ENCODE measurements at places on chromosomes 3 and 15.

- no peak for DNase-seq
These were observed 27.7 kb downstream of the GRIP2 start for GRCh38 chr3:14512281-14512941.

DNA sequence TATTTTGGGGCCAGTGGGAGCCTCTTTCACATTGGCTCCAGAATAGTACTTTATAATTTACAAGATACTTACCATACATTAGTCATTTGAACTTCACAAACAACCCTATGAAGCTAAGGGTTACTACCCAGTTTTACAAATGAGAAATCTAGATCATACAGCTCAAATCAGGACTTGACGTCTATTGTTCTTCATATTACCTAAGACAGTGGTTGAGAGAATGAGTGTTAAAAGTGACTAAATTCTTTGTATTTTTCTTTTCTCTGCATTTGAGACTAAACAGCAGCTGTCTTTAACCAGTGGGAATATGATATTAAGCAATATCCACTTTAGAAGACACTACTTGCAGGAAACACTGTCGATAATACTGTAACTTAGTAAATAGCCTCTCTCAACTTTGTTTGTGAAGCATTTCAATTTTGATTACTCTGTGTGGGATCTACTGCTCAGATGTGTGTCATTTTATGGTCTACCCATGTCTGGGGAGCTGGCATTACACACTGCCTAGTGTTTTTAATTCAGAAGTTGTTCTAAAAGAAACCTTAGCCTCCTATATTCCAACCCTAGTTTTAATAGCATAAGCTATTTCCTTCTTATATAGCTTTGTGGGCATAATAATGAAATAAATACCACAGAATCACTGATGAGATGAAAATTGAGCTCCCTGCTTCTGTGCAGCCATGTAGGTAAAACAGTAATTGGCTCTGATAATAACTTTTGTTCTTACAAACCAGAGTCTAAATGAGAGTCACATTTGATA is 45.9 kb downstream of the IQCH start:
- no peak for DNase-seq

DNA sequence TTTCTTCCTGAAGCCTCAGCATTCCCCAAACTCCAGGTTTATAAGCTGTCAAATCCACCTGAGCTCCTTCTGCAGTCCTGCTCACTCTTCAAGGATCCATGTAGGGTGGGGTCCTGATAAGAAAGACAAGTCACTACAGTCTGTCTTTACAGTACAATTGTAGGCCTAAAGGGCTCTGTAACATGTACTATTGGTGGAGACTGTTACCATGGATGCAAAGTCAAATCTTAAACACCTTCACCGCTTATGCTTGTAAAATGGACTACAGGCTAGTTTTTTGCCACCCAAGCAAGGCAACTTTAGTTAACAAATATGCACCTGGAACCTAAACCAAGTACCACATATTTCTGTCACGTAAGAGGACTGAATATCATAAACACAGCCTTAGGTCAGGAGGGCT is 44.7 kb downstream of the CBLB start:
- no peak for DNase-seq

DNA sequence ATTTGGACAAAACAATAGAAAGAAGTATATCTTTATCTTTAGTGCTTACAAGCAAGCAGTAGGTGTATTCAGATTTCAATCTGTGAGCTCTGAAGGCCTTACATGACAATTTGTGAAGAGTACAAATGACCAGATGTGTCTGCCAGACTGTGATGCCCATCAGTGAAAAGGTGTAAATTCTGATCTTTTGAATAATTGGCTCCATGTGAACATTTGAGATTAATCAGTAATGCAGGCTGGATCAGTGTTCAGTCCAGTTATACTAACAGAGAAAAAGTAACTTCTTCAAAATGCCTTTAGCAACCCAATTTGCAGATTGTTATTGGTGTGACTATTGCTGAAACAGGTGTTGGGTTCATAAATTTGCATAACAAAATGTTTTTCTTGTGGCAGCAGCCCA is 5.2 kb downstream of the IQCH start:
- DNase-seq = no peak

DNA sequence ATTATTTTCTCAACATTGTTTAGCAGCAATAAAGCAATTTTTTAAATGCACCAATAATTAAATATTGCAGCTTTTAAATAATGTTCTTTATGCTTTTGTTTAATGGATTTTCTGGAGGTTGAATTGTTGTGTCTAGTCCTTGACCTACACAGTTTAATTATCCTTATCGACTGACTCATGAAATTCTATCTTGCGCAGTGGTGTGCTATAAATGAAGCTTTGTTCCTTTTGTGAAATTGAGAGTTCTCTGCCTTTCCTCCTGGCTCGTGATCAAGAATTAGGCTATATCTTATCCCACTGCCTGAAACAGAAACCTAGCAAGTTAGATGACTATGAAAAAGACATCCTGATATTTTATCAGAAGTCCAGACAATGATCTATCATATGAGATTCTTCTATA is 37.0 kb upstream of the PIK3R4 start:
- no peak for DNase-seq

GRCh38 chr3:42376344-42376798 is 34.0 kb downstream of the LYZL4 start:
- DNase-seq = no peak

GRCh38 chr3:186871403-186871924 is 29.0 kb downstream of the ADIPOQ start:
- no peak for DNase-seq

DNA sequence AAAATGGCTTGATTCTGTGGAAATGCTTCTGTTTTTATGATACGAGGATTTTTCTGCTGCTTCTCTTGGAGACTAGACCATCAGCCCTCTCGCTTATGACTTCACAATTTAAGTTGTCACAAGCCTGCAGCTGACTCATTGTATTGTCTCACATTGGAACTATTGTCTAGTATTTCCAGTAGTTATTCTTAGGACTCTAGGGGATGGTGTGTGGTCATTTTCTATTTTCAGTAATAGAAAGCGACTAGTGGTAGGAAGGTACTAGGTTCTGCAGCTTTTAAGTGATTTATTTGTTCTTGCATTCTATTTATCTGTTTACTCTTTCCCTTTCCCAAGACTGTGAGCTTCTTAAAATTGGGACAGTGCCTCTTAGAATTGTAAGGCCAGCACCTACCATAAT is 66.3 kb upstream of the CRTC3 start:
- no peak for DNase-seq

- no peak for DNase-seq
These were observed 41.6 kb upstream of the CLSTN2 start for GRCh38 chr3:139893267-139893962.

DNA sequence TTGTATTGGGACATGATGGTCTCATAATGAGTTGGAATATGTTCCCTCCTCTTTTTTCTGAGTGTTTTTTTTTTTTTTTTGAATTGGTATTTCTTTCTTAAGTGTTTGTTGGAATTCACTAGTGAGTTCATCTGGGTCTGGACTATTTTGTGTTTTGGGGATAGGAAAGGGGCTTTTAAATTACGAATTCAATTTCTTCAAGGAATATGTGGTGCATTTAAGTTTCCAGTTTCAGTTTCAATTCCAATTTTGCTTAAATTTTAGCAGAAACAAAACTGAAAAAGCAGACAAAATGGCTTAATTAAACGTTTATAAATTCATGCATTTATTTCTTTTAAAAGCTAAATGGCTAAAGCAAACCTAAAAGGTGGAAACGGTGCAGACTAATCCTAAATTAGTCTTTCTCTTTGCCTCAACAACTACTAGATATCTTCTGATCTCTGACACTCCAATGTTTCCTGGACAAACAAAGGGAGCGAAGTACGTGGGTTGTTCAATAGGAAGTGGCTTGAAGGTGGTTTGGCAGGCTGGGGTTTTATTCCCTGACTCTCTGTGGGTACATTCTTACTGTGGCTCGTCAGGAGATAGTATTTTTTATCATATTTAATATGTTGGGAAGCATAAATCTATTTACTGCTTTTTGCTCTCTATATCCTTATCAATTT is 50.0 kb upstream of the CORO2B start:
- DNase-seq = no peak

DNA sequence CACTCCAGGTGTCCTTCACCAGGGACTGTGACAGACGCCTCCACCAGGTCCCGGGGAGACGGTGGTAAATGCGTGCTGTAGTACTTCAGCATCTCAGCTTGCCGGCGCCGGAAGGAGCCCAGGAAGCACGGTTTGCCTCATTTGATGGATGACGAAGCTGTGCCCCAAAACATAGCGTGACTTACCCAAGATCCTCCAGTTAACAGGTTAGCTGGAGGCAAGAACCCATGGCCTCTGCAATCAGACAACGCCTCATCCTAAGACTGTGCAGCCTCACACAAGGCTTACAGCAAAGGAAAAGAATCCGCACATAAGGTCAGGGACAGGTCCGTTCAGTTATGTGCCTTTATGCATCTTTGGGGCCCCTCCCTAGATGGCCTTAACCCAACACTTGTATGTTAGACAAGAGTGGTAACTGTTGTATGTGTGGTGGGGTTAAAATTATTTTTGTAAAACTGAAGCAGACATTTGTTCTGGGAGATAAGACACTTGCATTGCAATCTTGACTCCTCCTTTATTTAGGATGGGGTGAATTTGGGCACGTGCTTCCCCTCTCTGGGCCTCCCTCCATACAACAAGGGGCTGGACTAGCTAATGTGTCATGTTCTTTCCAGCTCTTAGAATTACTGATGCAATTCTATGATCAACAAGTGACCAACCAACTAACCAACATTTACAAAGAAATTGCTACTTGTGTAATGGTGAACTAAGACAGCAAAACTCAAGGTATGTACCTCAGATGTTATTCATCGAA is 39.4 kb downstream of the VGLL4 start:
- no peak for DNase-seq

DNA sequence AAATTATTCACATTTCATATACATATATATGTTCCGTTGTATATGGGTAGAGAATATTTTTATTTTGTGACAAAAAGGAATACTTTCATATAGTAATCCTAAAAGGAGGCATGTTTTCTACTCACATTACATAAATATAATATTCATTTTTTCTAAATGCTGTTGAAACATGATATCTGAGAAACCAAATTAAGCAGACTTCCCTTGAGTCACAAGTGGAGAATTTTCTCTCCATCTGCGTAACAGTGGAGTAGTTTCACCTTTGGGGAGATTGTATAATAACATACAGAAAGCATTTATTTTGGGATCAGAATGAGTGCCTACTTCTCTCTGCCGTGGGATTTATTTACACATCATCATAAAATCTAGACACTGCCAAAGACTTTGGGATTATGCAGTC is 849.8 kb downstream of the NSUN3 start:
- no peak for DNase-seq

DNA sequence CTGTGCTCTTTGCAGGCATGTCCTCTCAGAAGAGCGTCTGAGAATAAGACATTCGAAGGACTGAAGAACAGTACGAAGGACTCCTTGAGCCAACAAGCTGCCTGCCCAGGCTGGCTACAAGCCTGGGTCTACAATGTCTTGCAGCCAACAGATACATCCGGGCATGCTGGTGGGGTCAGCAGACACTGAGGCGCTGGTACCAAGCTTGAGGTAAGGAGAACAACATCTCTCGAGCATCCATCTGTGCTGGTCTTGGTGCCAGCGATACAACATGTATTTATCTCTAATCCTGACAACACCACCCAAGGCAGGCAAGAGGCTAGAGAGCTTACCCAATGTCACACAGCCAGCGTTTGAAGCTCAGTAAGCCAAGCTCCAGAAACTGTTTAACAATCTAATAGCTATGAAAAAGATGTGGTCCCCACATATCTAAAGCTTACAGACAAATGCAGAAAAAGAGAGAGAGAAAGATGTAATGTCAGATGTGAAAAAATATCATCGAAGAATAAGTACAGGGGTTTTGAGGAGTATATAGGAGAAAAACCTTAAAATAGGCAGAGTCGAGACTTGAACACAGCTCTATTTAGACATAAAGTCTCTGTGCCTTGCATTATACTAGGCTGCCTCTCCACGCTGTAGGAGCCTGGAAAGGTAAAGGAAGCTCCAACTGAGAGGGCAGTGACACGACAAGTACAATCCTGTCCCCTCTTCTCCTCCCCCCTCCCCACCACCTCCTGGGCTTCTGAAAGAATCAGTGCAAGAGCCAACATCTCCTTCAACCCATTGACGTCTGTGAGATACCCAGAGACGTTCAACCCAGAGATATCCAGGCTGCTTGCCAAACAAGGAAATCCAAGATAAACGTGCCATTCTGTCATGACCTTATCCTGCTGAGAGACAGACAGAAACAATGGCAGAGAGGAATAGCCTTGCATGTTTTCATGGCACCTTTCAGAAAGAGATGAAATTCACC is 39.4 kb downstream of the WWTR1 start:
- DNase-seq = no peak

- no peak for DNase-seq
These were observed 18.8 kb upstream of the JMJD7 start for GRCh38 chr15:41809121-41809520.

DNA sequence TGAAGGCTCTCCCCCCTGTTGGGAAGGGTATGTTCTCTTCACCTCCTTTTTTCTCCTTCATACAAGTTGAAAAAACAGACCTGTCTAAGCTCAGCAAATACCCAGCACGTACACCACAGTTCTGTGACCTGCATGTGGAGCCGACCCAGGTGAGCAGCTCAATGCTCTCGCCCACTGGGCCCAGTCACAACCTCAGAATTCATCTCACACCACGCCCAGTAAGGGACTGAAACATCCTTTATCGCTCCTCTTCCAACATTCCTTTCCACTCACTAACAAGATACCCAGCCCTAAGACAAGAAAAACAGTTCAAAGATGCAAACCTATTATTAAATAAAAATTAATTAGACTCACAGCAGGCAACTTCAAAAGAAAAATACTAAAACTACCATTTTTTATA is 68.9 kb downstream of the FOXP1 start:
- DNase-seq = no peak

GRCh38 chr15:75420698-75421097 is 30.8 kb downstream of the SIN3A start:
- no peak for DNase-seq

DNA sequence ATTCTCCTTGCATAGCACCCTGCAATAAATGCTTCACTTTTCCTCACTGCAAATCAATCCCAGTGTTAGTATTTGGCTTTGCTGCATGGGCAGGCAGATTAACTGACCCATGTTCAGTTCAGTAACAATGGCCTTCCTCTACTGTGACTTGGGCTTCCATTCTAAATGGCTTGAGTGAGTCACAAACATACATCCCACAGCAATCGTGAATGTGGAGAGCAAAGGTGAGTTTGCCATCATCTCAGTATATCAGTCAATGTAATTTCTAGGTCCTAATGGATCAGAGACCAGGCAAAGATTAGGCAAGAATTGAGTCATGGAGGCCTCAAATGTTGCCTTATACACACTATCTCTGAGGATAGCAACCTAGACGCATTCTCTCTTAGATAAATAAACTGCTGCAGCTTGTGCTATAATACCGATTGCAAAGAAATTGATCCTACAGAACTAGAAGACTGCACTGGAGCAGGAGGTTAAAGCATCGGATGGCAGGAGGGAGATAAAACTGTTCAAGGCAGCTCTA is 8.3 kb upstream of the ATP8B4 start:
- no peak for DNase-seq

GRCh38 chr3:158522221-158523136 is 48.5 kb upstream of the MLF1 start:
- no peak for DNase-seq

- no peak for DNase-seq
These were observed 11.8 kb downstream of the CD276 start for GRCh38 chr15:73695773-73696640.

- DNase-seq = no peak
These were observed 31.0 kb downstream of the CEP63 start for GRCh38 chr3:134516905-134517304.

Measured in NCI-H526 treated with DMSO at 0.1 percent for 48 hours (cell line).